ENCODE measurements at places on chromosomes 16 and 17.
A peak's percentile ranks its signal among the peaks of the same experiment; 100 is the strongest.

DNA sequence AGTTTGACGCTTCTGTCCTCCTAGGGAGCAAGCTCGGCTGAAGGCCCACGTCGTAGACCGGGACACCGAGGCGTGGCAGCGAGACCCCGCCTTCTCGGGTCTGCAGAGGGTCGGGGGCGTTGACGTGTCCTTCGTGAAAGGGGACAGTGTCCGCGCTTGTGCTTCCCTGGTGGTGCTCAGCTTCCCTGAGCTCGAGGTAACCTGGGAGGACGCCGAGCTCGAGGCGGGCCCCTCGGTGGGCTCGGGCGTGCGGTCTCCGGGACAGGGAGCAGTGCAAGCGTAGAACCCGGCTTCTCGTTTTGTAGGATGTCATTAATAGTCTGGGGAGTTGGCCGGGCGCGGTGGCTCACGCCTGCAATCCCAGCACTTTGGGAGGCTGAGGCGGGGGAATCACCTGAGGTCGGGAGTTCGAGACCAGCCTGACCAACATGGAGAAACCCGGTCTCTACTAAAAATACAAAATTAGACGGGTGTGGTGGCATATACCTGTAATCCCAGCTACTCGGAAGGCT lies 715 bp downstream of the ENDOV start:
- no peak for DNase-seq

DNA sequence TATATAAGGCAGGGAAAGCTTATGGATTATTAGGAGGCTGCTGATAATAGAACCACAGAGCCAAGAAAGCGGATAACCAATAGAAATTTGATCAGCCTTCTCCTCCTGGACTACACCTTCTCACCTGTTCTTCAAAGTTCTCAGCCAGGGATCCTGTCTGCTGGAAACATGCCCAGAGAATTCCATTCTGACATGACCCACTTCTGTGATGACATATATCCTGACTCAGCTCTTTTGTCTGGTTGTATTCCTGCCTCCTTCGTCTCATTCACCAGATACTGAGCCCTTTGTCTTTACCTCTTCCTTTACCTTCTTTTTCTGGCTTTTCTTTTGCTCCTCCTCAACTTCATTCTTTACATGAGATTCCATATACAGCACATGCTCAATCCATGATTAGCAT lies 576.1 kb downstream of the CDH11 start:
- no peak for DNase-seq

DNA sequence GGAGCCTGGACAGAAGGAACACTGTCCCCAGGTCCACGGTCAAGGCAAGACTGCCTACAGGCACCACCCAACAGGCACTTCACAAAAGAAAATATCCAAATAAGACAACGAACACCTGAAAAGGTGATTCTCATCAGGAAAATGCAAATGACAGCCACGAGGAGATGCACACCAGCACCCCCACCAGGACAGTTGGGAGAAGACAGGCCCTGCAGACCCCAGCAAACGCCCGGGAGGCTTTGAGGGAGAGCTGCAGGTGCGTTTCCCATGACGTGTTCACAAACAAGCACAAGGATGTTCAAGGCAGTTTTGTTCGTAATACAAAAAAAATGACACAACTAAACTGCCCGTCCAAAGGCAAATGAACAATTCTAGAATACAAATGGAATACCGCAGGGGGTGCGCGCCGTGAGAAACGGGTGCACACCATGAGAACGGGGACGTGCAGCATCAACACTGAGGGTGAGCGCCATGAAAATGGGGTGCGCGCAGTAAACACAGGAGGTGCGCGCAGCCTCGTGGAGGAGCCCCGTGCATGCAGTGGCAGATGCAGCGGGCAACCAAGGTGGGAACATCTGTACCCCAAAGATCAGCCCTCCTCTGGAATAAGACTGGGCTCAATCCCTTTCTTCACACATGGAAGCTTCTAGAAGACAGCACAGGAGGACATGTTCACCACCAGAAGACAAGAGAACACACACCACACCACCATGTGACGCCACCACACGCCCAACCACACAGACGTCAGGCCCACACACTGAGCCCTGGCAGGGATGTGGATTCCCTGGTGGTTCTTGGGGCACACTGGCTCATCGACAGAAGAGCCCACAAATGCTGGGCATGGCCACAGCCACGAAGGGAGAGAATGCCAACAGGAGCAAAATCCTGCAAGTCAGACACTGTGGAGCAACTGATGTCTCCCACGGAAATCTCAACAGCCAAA lies 91.2 kb downstream of the ZNF778 start:
- DNase-seq: no peak

DNA sequence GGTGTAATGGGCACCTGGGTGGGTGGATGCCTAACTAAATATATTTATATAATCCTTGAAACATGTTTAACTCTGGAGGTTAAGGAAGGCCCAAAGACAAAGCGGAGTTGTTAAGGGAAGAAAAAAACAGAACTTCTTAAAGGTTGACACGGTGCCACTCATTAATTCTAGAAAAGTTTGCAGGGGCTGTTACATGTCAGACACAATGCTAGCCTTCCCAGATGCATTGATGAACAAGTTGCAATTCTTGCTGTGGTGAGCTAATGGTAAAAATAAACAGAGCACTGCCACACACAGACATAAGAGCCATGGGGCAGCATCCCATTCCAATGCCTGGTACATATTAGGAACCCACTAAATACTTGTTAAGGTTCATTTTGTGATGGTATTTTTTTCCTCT lies 109.5 kb downstream of the CDH13 start:
- DNase-seq: no peak

DNA sequence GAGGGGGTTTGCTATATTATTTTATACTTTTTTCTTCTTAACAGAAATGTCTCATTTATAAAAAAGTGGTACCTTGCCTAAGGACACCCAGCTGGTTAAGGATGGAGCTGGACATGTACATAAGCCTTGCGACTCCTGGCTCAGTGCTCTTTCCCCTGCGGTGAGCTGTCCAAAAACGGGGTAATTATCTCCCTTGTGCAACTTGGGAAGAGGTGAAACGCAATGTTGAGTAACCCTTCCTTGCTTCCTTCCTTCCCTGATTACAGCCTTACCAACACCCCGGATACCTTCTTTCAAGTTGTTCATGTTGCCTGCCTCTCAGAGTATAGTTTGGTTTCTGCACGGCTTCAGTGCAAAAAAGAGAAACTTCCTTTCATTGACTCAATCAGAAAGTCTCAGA lies 94.1 kb upstream of the XYLT1 start:
- no peak for DNase-seq

DNA sequence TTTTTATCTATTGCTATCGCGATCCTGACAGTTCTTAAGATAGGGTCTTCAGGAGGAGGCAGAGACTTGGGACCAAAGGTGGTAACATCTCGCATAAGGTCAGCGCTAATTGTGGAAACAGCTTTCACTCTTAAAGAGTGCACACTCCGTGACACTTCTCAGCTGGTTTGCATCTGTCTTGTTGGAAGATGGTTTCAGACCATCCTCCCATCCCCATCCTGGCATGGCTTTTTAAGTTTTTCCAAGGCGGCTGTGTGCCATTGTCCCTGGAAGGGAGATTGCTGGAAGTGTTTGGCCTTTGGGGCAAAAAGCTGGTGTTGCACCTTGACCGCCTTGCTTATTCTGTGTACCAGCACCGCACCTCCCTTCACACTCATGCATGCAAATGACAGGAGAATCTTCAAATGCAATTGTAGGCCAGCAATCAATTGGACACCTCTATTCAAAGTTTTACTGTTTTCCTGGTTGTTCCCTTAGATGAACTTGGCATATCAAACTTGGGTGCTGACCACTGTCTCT lies 1.5 kb downstream of the SOCS7 start:
- no peak for DNase-seq

- no peak for DNase-seq
Observed at GRCh38 chr17:15890279-15890892, 54.5 kb upstream of the ADORA2B start.

- no peak for DNase-seq
Observed at GRCh38 chr16:73166441-73166851, 118.5 kb upstream of the ZFHX3 start.

GRCh38 chr16:27712251-27712711 lies 162.3 kb downstream of the KATNIP start:
- no peak for DNase-seq

DNA sequence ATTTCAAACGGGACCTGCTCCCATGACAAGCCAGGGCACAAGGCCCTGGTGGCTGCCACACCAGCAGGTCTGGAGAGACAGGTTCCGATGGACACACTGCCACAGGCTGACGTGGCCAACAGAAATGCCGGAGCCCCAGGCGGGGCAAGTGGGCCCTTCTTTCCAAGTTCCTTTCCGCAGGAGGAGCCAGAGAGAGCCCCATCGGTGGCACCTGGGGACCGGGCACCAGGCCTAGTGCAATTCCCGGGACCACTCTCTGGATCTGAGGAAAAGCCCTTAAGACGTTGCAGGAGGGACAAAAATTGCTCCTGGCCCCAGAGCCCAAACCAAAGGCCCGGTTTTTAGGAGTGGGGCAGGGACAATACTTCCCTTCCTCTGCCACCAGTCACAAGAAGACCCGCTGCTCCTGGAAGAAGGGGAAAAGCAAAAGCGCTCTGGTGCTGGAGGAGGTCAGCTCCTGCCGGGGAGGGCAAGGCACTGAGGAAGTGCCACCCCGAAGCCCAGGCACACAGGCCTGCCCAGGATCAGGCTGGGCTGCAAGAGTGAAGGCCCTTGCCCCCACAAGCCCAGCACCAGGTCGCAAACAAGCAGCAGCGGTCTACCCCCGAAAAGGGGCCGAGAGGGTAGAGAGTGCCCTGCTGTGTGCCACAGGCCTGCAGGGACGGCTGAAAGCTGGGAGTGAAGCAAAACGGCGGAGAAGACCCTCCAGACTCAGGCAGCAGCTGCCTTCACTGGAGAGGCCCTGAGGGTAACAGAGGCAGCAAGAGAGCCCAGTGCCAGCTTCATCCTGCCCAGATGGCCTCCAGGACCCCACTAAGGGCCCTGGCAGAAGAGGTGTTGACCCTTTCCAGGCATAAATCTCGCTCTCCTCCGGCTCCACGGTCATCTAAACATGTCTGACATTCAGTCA lies 29.1 kb downstream of the MAP1LC3B start:
- no peak for DNase-seq

- peak; percentile 94 for DNase-seq
Observed at GRCh38 chr17:40322358-40323315, 13.7 kb downstream of the RARA start.

DNA sequence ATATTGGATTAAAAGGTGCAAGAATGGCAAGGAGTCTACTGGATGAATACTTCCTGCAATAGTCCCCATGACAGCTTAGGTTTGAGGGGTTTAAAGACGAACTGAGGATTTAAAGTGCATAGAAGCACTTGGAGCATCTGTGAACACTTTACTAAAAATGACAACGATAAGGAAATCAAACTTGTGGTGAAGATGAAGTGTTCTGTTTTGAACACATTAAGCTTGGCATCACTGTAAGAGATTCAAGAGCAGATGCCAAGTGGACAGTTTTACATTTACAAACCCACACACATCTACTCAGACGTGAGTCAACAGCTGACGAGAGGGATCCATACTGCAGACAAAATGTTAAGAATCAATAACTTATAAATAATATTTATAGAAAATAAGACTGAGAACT lies 918.7 kb downstream of the CDH11 start:
- DNase-seq: no peak

DNA sequence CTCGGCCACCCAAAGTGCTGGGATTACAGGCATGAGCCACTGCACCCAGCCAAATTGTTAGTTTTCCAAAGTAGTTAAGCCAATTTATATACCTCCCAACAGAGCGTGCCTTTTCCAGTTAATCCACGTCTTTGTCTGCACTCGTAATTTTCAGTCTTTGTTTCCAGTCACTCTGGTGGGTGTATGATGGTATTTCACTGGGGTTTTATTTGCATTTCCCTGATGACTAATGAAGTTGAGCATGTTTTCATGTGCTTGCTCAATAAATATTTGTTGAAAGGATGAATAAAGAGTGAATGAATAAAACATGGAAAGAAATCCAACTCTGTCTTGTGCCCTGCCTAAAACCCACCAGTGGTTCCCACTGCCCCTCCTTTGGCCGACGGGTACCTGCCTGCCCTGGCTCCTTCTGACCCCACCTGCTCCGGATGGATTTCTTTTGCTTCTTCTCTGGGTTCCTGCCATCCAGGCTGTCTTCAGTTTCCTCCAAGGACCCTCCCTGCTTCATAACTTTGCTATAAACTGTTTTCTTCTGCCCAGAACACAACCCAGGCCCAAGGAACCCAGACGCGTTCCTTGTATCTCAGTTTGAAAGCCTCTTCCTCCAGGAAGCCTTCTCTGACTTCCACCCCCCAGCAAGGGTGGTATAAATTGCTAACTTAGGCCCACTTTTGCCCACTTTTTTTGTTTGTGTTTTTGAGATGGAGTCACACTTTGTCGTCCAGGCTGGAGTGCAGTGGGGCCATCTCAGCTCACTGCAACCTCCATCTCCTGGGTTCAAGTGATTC lies 3.0 kb upstream of the ABCC1 start:
- no peak for DNase-seq

- no peak for DNase-seq
Observed at GRCh38 chr16:56357241-56357764, 68.0 kb downstream of the AMFR start.

DNA sequence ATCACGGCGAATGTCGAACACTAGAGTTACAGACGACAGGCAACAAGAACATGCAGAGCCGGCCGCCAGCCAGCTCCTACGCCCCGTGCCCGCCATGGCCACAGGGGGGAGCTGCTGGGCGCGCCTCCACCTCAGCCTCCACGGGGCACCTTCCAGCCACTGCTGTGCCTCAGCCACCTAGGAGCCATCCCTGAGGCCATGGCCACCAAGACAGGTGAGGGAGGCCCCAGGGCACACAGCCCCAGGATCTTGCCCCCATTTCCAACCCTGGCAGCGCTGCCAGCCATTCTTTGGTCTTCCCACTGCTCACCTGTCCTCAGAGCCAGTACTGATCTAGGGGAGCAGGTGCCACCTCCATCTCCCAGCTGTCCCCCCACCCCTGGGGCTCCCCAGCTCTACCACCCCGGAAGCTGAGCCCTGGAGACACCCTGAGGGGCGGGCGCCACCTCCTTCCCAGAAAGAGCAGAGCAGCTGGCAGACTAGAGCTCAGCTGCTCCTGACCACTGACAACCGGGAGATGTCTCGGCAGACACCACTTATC lies 11.8 kb downstream of the GNPTG start:
- peak; percentile 18 for DNase-seq

DNA sequence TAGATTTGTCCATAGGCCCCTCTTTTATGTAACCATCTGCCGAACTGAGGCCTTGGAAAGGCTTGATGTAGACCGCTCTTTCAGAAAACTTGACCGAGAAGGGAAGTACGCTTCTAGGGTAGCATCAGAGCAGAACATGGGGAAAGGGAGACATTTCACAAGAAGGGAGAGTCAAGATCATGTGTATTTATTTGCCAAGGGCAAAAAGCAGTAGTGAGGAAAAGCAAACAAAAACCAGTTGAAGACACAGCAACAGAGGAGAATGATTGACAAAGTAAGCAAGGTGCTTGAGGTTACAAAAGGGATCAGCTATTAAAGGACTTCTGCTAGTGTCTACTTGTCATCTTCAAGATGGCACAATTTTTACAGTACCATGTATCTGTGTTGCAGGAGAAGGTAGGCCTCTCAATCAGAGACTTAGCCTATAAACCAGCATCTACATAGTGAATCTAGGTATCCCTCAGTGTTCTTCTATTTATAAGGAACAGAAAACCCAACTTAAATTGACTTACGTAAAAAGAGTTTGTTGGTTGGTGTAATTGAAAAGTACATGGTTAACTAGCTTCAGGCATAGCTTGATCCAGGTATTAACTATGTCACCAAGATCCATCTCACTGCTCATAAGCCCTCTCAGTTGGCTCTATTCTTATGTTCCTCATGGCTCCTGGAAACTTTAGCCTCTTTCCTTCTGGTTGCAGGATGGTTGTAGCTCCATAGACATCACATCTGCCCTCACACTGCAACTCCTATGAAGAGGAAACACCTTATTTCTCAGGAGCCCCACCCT lies 288.4 kb downstream of the IRX3 start:
- DNase-seq: no peak

Data from lung (tissue), 17 donors.